Hematopoietic multipotent progenitor cell treated with erythropoietin and hydrocortisone succinate and interleukin-3 and kit ligand, for 15 days (in vitro differentiated cells): ENCODE measurements at places on chromosomes 7 and 10.

GRCh38 chr7:5701085-5701914 lies 80.2 kb downstream of the RNF216 start:
- DNase-seq: no peak

GRCh38 chr7:95316588-95316987 lies 7.7 kb downstream of the PON1 start:
- no peak for DNase-seq

- no peak for DNase-seq
These were observed 178.6 kb downstream of the RPS24 start for GRCh38 chr10:78212060-78212785.

DNA sequence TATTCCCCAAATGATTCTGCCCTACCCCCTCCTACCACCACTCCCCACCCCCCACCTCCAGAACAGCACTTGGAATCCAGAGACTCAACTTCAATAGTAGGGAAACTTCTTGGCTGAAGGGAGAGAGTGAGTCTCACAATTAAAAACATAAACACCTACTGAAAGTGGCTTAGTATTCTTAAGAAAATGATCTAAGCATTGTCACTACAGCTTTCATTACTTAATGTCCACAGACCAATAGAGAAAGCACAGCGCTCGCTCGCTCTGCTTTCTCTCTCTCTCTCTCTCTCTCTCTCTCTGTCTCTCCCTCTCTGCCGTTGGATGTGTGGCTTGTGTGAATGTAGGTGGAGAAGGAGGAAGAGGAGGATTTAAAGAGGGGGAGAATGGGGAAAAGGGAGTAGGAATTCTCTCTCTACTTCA lies 1.5 kb upstream of the SEMA3A start:
- DNase-seq: no peak

DNA sequence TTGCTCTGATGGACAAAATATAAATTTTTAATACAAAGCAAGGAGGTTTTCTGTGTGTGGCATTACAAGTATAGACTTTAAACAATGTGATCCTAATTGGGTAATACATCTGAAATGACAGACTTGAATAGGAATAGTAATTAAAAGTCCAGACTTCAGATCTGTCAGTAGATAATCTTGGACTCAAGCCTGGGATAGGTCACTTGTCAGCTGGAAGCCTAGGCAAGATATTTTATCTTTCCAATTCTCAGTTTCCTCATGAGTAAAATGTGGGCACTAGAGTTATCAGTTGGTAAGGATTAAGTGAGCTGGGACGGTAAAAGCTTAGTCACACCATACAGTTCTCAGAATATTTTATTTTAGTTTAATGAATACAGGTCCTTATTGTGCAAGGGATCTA lies 10.4 kb upstream of the ZMYND11 start:
- no peak for DNase-seq

GRCh38 chr10:12703126-12703525 lies 298.4 kb downstream of the CCDC3 start:
- no peak for DNase-seq

DNA sequence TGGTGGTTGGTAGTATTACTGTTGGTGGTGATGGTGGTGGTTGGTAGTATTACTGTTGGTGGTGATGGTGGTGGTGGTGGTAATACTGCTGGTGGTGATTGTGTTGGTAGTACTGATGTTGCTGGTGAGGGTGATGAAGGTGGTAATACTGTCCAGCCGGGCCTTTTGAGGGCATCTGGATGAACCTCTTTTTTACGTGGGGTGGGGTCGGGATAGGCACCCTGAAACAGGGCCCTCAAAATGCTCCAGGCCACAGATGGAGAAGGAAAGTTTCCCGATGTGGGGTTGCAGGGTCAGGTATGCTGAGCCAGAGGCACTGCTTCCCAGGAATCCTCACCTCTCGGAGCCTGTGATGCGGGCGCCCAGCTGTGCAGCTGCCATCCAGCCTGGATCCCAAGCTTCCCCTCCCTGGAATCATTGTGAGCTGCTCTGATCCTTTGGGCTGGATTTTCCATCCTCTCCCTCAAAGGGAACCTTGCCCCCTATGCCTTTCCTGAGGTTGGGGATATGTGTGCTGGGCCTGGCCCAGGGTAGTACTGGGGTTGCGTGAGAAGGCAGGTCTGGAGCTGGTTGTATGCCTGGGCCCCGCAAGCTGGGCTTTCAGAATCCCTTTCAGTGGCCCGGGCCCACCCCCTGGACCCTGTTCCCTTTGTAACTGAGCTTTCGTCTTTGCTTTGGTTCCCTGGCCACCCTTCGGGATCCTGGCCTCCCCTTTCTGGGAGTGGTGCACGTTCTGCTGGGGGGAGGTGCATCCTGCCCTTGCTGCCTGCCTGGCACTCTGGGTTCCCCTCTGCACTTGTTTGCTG lies 43.3 kb downstream of the DOCK1 start:
- no peak for DNase-seq

DNA sequence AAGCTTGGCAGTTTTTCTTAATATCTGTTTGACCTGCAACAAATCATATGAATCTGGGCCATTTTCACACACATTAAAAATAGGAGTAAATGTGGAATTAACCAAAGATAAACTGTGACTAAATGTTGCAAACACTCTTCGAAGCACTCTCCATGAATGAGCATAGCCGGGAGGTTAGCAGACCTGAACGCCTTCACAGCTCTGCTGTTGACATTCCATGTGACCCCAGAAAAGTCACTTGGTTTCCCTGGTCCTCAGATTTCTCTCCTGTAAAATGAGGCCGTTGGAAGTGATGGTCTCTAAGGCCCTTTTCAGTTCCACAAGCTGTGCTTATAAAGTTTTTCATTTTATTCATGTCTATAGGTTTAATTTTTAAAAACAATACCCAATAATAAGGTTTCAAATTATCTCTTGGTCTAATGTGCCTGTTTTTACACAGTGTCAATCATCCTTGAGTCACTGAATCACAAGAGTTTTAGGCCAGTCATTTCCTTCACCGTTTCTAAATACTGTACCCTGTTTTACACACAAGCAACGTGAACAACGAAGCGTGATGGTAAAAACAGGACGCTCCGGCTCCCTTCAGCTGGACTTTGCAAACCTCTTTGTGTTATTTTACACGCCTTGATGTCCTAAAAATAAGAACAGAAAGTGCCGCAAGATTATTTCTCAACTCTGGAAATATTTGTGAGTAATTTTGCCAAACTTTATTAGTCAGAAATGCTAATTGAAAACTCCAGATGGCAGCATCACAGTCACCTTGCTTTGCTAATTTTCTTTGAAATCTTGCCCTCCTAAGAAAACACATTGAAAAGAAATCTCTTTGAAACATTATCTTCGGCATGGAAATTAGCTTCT lies 38.6 kb upstream of the MET start:
- DNase-seq: no peak

- no peak for DNase-seq
These were observed 342.3 kb upstream of the BMPER start for GRCh38 chr7:33562996-33563395.
